ENCODE measurements at places on chromosomes 5 and 9.

DNA sequence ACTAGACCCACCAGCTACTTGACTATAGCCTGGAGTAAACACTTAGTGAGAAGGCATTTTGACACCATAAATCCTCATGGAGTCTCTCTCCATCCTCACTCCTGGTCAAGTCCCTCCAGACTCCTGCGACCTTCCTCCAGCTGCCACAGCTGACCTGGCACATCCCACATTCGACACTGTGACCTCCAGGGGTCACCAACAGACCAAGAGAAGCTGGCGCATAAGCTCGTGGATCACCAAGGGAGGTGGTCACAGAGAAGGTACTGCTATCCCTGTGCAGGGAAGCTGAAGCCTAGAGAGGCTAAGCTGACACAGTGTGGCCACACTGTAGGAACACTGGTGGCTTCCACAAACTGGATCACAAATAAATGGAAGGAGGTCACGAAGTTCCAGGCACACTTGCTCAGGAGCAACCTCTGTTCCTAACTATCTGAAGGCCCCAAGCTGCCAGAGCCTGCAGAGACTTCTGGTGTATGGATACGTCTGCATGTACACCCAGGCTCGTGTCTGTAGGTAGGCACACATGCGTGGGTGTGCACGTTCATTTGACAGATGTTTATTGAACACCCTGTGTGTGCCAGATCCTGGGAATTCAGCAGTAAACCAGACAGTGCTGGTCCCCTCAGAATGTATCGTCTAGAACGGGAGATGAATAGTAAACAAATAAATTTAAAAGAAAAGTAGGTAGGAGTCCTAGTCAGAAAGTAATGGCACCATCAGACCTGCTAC, 104.4 kb downstream of the C5orf15 start:
- no peak for DNase-seq

GRCh38 chr9:27109621-27110020, 596 bp downstream of the TEK start:
- no peak for DNase-seq

DNA sequence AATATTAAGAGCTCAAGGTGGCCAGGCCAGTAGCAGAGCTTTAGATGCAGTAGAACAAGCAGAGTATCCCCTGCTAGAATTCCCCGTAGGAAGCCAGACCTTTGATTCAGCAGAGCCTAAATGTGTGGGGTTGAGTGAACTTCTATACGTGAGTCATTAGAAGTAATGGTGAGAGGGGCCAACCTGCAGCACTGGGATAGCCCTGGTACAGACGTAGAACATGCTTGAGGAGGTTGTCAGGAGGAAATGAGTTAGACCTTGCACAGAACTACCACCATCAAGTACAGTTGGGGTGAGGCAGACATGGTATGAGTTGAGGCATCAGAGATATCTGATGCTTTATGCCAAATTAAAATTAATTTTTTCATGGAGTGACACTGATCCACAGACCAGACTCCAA, 42.0 kb downstream of the PDCD1LG2 start:
- DNase-seq = no peak

GRCh38 chr9:109098171-109098959, 21.4 kb downstream of the TMEM245 start:
- peak; percentile 8 for DNase-seq

DNA sequence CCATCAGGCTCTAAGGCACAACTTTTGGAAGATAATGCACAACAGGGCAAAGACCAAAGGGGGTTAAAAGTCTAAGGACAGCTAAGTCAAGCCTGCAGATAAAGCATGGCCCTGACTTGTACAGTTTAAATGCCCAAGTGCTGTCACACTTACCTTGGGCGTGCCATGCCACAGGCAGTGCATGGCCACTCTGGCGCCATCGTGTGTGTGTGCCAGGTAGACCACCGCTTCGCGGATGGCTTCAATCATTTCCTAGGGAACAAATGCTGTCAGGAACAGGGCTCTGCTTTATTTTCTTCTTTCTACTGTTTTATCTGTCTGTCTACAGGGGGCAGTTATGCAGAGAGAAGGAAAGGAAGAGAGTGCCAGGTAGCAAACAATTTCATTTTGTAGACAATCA, 19.3 kb downstream of the PUM3 start:
- DNase-seq = peak; percentile 5

DNA sequence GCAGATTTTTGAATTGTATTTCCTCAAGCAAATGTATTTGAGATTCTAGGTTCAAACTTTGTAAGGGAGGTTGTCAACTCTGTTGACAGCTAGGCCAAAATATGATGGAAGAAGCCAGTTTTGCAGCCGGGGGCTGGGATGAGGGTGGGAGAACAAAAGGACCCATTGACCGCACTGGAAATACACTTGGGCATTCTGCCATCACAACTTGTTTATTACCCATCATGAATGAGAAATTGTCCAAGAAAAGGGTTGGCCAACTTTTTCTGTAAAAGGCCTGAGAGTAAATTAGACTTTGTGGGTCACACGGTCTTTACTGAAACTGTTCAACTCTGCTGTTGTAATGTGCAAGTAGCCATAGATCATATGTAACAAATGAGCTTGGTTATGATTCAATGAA, 221.3 kb upstream of the KLF9 start:
- DNase-seq = no peak

- no peak for DNase-seq
These were observed 571.2 kb upstream of the ZNF462 start for GRCh38 chr9:106291786-106292185.

DNA sequence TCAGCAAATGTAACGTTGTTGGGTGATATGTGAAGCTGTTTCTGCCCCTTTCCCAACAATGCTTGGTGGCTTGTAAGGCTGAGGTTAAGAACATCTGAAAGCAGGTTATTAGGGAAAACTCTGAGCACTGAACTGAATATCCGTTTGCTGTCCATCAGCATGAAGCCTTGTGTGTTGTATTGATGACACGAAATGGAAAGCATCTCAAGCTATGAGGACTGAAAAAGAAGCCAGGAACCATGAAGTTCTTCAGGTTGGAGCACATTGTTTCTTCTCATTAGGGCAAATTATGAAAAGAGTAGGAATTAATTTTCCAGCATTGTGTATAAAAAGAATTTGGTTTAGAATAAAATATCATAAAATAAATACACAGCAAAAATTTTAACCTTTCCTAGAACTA, 106.8 kb downstream of the IZUMO3 start:
- DNase-seq = no peak

GRCh38 chr5:169160405-169160901, 140.5 kb downstream of the SLIT3 start:
- DNase-seq = no peak

DNA sequence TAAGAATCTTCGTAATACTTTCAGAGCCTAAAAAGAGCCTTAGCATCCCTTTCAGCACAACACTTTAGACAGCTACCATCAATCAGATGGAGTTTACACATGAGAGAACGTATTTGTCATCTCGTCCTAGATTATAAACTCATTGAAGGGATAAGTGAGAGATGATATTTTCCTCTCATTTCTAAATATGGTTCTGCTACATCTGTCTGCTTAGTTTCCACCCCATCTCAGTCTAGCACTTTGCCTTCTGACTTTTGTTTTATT, 208.4 kb upstream of the CD180 start:
- no peak for DNase-seq
